ENCODE measurements at places on chromosomes 12 and 14.
A peak's percentile ranks its signal among the peaks of the same experiment; 100 is the strongest.

GRCh38 chr12:43235721-43236120 lies 316.3 kb downstream of the ADAMTS20 start:
- DNase-seq: peak; percentile 28

- no peak for DNase-seq
These were observed 239.1 kb upstream of the ARID2 start for GRCh38 chr12:45490232-45490881.

DNA sequence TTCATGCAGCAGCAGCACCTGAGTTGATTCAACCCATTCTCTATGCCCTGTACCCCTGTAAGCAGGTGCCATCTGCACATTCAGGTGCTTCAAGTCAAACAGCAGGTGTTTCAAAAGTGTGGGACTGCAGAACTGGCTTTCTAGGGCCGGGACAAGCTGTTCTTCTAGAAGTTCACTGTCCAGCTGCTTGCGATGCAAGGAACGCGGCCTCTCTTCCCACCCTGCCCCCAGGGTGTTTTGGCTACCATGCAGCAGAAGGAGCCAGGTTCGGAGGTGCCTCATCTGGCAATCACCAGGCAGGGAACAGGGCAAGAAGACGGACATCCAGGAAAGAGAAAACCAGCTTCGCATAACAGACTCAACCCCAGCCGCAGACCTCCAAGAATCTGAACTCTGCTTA lies 35.2 kb downstream of the TMEM132D start:
- DNase-seq: no peak

GRCh38 chr12:18926188-18926587 lies 188.3 kb downstream of the CAPZA3 start:
- no peak for DNase-seq

GRCh38 chr14:101870273-101870939 lies 94.0 kb upstream of the DYNC1H1 start:
- DNase-seq: peak; percentile 17

- no peak for DNase-seq
These were observed 56.6 kb downstream of the ZFYVE21 start for GRCh38 chr14:103772078-103772712.

GRCh38 chr12:20403230-20403629 lies 34.9 kb downstream of the PDE3A start:
- DNase-seq: no peak

- DNase-seq: no peak
These were observed 896 bp downstream of the EID3 start for GRCh38 chr12:104304261-104305009.

GRCh38 chr14:24196071-24197055 lies 1.1 kb upstream of the TM9SF1 start:
- peak; percentile 13 for DNase-seq

GRCh38 chr12:32076941-32077340 lies 29.7 kb upstream of the BICD1 start:
- no peak for DNase-seq

All from umbilical cord (tissue), 2 donors.